Prostate gland (tissue), 2 donors: ENCODE measurements at places on chromosomes 3 and 15.

DNA sequence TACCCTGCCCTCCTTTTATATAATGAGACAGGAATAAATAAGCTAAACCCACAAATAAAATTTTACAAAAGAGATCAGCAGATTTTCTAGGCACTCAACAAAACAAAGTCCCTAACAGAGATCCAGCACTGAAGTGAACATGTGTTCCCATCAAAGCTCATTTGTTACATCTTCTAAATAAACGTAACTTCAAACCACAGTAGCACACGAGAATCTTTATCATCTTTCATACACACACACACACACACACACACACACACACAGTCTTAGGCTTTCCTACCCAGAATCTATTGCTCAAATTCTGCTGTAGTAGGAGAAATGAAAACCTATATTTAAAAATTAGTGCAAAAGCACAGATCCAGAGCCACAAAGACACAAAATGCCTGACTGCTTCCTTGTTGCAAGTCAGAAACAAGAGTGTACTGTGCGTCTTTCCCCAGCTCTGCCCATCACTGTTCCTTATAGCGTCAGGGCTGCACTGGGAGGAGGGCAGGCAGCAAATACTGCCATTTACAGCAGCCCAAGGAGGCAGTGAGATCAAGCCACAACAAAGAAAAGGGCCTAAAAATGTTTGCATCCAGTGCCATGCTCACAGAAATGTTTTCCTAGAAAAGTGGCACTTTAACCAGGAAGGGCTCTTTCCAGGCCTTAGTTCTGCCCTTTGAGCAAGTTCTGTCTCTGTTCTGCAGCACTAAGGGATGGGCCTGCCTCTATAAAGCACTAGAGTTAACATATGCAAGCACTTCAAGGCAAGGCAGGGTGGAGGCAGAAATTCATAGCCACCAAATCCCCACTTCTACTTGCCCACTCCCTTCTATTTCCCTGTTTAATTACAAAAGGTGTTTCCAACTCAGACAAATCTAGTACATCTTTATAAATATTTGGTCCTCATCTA is 6.0 kb downstream of the IP6K1 start:
- DNase-seq, result no peak

DNA sequence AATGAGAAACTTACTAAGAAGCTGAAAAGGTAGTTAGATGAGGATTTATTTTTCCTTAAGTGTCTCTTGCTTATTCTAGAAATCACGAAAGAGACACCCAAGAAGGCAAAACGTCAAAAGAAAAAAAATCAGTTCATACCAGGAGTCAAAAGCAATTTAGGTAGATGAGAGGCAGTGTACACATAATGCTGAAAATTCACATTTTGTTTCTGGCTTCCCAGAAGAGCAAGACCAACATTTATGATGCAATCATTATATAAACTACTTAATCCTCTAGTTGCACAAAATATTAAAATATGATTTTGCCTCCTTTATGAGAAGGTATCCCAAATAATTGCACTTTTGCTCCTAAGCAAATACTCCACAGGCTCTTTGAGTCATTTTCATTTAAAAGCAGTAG is 228.0 kb downstream of the FMN1 start:
- DNase-seq, result no peak

GRCh38 chr3:58998476-58999117 is 51.2 kb downstream of the CFAP20DC start:
- DNase-seq, result no peak

GRCh38 chr15:71508081-71508682 is 302.2 kb upstream of the NR2E3 start:
- peak; percentile 69 for DNase-seq

DNA sequence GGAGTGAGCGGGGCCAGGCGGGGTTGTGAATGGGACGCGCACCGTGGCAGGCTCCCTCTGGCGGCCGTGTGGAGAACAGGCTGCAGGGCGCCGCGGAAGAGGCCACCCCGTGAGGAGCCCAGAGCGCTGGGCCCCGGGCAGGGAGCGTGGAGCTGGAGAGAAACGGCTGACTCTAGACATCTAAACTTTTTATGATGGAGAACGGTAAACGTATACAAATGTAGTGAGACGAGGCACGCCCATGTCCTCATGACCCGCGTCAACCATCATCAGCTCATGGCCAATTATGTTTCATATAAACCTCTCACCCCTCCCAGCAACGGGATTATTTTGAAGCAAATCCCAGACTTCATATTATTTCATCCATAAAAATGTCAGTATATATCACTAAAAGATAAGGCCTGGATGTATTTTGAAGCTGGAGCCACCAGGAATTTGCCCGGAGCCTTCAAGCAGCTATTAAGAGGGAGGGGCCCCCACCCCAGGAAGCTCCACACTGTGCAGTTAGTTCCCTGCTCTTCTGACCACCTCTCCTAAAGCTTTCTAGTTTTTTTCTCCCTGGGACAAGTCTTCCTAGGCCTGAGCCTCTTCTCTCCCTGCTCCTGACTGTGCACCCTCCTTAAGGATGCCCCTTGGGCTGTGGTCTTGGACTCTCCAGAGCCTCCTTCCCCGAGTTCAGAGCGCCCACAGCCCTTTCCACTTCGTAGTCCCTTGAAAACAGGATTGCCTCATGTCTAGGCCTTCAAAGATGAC is 149.5 kb downstream of the SMAD6 start:
- peak; percentile 73 for DNase-seq

DNA sequence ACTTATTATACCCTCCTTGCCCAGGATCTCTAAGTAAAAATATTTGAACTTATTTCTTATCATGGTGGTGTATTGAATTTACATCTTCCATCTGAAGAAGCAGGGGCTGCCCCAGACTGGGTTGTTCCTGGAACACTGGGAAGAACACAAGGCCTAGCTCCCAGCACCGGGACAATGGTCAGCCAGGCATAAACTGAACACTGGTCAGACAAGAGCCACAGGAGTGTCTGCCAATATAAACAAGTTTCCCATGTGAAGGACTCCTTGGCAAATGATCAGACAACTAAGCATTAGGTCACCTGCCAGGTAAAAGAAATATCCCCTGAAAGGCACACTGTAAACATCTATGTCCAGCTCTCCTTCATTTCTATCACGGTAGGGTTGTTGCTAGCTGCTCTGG is 172.4 kb downstream of the ATP8B4 start:
- peak; percentile 75 for DNase-seq
